ENCODE measurements at places on chromosomes 4 and X. TPM values are rescaled to one million over a fixed set of nuclear protein-coding genes. Genes with fewer than 3 reads are reported as not detected.

Gene ZNF185
- 16.3 TPM for total RNA-seq

Gene ARMCX4
- 13.1 TPM for total RNA-seq

Gene UCHL1
- 7.2 TPM for total RNA-seq

Gene RPS6KA3
- 70.5 TPM for total RNA-seq

Gene PRR32
- total RNA-seq: not detected

Gene PDS5A
- 83.7 TPM for total RNA-seq

Gene GPM6B
- 37.1 TPM for total RNA-seq

Measured in upper lobe of right lung (tissue), 1 donor.